CD8-positive, alpha-beta memory T cell (primary cell): ENCODE measurements at places on chromosomes 1 and 21. TPM values are rescaled to one million over a fixed set of nuclear protein-coding genes. Genes with fewer than 3 reads are reported as not detected.

Gene SPRR2G
- total RNA-seq = not detected

DNA sequence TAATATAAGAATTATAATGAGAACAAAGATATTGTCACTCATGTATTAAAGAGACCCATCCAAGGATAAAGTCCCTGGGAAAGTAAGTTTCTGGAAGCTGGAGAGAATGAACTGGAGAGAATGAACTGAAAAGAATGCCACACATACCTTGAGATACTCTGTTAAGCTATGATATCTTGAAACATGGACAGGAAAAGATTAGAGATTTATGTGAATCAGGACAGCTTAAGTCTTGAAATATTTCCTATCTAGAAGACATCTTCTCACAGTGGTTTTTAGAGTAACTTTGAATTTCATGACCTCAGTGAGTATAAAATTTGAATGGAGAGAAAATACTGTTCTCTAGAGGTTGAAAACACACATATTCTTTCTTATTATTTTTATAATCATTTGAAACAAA lies 201.3 kb upstream of the HMCN1 start:
- H3K27ac ChIP-seq = no peak overlapping the region
- no peak overlapping the region for H3K4me3 ChIP-seq
- H3K4me1 ChIP-seq = no peaks in the 10 kb centered on the region
- H3K36me3 ChIP-seq = no peaks in the 10 kb centered on the region
- no peak for DNase-seq

Gene CDK18
- 1.4 TPM for total RNA-seq

Gene PLEKHN1
- 3.5 TPM for total RNA-seq

- no peak for DNase-seq
- peaks cover 7% of the 10 kb centered on the region for H3K4me1 ChIP-seq
- no peak overlapping the region for H3K27ac ChIP-seq
Observed at GRCh38 chr1:35264035-35264434, 4.5 kb upstream of the ZMYM4 start.

GRCh38 chr21:33924079-33924765 lies 8.6 kb upstream of the ATP5PO start:
- no peaks in the 10 kb centered on the region for H3K27me3 ChIP-seq
- H3K4me1 ChIP-seq = peaks cover 12% of the 10 kb centered on the region
- no peaks in the 10 kb centered on the region for H3K36me3 ChIP-seq
- H3K27ac ChIP-seq = no peak overlapping the region
- H3K4me3 ChIP-seq = peak overlapping the region; percentile 13
- DNase-seq = peak; percentile 80

Gene TMEM35B
- total RNA-seq = 32.0 TPM

GRCh38 chr1:27403931-27404330 lies 11.5 kb downstream of the GPR3 start:
- H3K27ac ChIP-seq = no peak overlapping the region
- H3K4me3 ChIP-seq = no peak overlapping the region
- H3K4me1 ChIP-seq = peaks cover 17% of the 10 kb centered on the region
- no peaks in the 10 kb centered on the region for H3K27me3 ChIP-seq

GRCh38 chr1:184222652-184223052 lies 164.2 kb upstream of the C1orf21 start:
- H3K27ac ChIP-seq = no peak overlapping the region
- H3K36me3 ChIP-seq = no peaks in the 10 kb centered on the region
- H3K4me1 ChIP-seq = no peaks in the 10 kb centered on the region

DNA sequence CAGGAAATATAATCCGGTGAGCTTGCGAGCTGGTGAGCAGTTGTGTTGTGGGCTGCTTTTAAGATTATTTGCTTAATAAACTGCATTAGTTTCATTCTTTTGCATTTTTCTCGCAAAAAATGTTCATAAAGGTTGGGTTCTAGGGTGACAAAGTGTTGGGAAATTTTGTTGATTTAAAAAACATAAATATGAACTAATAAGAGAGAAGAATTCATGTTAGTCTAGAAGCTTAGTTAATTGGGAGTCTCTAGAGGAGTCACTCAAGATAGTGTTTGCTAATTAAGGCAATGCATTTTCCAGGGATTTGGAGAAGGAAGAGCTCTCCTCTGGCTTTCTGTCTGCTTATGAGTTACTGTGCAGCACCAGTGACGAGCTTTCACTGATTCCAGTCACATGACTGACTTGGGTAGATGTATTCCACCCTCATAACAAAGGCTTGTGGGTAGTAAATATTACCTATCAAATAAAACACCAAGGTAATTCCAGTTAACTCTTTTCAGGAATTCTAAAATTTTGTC lies 417.0 kb downstream of the PTBP2 start:
- no peaks in the 10 kb centered on the region for H3K27me3 ChIP-seq
- H3K4me3 ChIP-seq = no peak overlapping the region
- no peaks in the 10 kb centered on the region for H3K4me1 ChIP-seq
- no peak for DNase-seq

Gene RAP1GAP
- total RNA-seq = 0.50 TPM

Gene CLCA1
- not detected for total RNA-seq

- no peak overlapping the region for H3K4me3 ChIP-seq
- DNase-seq = no peak
- no peaks in the 10 kb centered on the region for H3K36me3 ChIP-seq
- no peaks in the 10 kb centered on the region for H3K27me3 ChIP-seq
- H3K27ac ChIP-seq = no peak overlapping the region
- H3K4me1 ChIP-seq = no peaks in the 10 kb centered on the region
Observed at GRCh38 chr1:205976708-205977401, 26.3 kb downstream of the RAB7B start.

GRCh38 chr21:46125846-46126301 lies 28.0 kb downstream of the COL6A2 start:
- H3K4me1 ChIP-seq = no peaks in the 10 kb centered on the region
- no peak for DNase-seq

Gene NFASC
- 0.11 TPM for total RNA-seq

DNA sequence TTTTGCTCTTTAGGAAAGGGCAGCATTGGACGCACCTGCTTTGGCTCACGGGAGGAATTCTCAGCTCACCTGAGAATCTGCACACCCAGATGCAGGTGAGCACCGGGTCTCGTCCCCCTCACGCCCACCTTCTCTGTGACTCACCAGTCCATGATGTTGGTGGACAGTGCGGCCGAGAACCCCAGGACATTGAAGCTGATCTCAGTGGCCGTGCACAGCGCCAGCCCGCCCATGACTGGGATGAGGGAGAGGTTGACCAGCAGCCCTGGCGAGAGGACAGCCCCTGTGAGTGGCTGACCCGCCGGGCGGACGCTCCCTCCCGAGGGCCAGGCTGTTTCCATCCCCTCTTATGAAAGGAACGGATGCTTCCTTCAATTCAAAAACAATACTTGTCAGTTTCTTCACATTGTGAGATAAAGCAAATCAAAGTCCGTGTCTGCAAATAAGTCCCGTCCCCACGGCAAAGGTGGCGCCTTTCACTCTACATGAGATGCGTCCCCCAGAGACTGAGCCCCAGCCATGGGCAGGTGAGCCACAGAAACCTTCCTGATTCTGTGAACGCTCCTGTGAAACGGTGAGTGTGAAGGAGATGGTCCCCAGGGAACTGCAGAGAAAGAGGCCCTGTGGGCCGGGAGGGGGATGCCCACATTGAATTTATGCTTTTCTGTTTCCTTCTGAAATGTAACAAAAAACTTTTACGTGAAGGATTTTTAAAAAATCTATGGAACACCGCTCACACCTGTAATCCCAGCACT lies 12.7 kb upstream of the CDK11B start:
- no peaks in the 10 kb centered on the region for H3K36me3 ChIP-seq
- H3K4me1 ChIP-seq = no peaks in the 10 kb centered on the region
- no peak for DNase-seq
- no peaks in the 10 kb centered on the region for H3K27me3 ChIP-seq
- H3K27ac ChIP-seq = no peak overlapping the region

Gene TRNAU1AP
- total RNA-seq = 46.0 TPM

Gene CELA2A
- not detected for total RNA-seq

DNA sequence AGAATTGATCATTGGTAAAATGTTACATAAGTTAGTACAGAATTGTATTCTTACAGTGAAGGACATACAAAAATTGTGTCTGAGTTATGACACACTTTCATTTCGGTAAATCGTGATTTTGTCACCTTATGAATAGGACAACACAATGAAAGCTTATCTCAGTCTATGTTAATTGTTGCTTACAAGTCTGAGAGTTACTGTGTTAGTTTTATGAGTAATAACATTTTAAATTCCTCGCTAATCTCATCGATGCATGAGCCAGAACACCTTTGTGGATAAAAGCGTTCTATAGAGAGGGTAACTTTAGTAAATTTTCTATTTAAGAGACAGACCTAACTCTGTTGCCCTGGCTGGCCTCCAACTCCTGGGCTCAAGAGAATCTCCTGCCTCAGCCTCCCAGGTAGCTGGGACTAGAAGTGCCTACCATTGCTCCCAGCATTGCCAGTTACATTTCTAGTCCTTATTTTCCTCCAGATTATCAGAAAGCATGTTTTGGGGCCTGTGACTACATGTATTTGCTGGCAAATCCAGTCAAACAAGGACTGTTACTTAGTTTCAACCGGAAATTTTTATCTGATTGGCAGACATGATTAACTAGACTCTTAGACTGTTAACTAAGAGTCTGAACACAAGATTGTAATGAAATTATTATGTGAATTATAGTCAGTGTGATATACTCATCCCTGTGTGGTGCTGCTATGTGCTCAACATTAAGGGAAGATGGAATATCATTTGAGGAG lies 3.0 kb downstream of the PRRC2C start:
- H3K36me3 ChIP-seq = peaks cover 3% of the 10 kb centered on the region
- DNase-seq = no peak
- no peaks in the 10 kb centered on the region for H3K27me3 ChIP-seq
- H3K4me3 ChIP-seq = no peak overlapping the region
- no peak overlapping the region for H3K27ac ChIP-seq
- H3K4me1 ChIP-seq = peaks cover 70% of the 10 kb centered on the region

DNA sequence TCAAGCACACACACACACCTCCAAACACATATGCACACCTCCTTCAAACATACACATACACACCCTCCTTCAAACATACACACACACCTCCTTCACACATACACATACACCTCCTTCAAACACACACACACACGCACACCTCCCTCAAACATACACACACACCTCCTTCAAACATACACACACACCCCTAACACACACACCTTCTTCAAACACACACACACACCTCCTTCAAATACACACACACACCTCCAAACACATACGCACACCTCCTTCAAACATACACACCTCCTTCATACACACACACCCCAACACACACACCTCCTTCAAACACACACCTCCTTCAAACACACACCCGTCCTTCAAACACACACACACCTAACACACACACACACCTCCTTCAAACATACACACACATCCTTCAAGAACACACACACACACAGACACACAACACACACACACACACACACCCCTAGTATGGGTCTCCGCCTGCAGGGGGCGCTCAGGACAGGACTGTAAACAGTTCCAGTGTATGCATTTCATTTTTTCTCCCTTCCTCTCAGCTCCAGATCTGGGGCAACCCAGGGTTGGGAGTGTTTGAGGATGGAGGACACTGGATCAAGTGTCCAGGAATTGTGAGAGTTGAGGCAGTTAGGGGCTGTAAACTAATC lies 12.1 kb downstream of the LGR6 start:
- H3K27ac ChIP-seq = no peak overlapping the region
- H3K36me3 ChIP-seq = no peaks in the 10 kb centered on the region
- DNase-seq = no peak
- H3K27me3 ChIP-seq = no peaks in the 10 kb centered on the region

DNA sequence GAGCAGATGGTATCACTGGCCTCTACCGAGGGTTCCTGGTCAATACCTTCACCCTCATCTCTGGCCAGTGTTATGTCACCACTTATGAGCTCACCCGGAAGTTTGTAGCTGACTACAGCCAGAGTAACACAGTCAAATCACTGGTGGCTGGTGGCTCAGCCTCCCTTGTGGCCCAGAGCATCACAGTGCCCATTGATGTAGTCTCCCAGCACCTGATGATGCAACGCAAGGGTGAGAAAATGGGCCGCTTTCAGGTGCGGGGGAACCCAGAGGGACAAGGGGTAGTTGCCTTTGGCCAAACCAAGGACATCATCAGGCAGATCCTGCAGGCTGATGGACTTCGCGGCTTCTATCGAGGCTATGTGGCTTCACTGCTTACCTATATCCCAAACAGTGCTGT lies 6.1 kb downstream of the SLC25A44 start:
- DNase-seq = no peak
- no peak overlapping the region for H3K27ac ChIP-seq
- H3K4me3 ChIP-seq = no peak overlapping the region
- H3K36me3 ChIP-seq = peaks cover 10% of the 10 kb centered on the region
- peaks cover 26% of the 10 kb centered on the region for H3K4me1 ChIP-seq
- H3K27me3 ChIP-seq = no peaks in the 10 kb centered on the region

DNA sequence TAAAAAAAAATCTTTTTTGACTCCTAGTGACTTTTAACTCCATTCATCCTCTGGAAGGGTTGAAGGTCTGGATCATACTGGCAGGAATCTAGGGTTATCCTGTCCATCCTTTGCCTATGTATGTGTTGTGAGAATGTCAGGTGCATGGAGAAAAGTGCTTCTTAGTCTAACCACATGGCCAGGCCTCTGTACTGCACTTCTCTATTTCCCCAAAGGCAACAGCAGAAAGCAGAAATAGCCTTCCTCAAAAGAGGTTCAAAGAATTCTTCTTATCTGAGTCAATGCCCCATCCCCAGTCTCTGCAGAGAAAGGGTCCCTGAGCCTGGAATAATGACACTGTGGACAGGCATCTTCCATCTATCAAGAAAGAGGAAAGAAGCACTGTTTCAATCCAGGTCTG lies 85.7 kb upstream of the CD34 start:
- H3K36me3 ChIP-seq = no peaks in the 10 kb centered on the region
- no peaks in the 10 kb centered on the region for H3K27me3 ChIP-seq
- no peaks in the 10 kb centered on the region for H3K4me1 ChIP-seq
- no peak overlapping the region for H3K4me3 ChIP-seq
- no peak overlapping the region for H3K27ac ChIP-seq
- no peak for DNase-seq

DNA sequence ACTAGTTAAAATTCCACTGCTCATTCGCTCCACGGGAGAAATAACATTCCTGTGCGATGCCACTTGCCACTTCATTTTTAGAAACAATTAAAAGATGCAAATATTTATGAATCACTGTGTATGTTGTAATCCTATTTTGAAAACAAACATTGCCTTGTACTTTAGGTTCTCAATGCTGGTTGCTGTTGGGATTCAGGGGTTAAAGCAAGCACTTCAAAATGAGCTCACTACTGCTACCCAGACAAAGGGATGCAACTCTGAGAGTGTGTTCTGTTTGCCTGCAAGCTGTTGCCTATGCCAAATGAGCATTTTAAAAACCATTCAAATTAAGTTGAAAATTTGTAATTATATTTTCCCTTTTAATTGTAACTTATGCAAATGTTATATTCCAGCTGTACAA lies 87.5 kb downstream of the RWDD3 start:
- no peak overlapping the region for H3K27ac ChIP-seq
- no peak for DNase-seq
- H3K4me3 ChIP-seq = no peak overlapping the region
- H3K27me3 ChIP-seq = no peaks in the 10 kb centered on the region

Gene TMCC2
- total RNA-seq = 7.1 TPM
